DMS 273 treated with DMSO at 0.1 percent for 48 hours (cell line): ENCODE measurements at places on chromosomes 2 and 18.

DNA sequence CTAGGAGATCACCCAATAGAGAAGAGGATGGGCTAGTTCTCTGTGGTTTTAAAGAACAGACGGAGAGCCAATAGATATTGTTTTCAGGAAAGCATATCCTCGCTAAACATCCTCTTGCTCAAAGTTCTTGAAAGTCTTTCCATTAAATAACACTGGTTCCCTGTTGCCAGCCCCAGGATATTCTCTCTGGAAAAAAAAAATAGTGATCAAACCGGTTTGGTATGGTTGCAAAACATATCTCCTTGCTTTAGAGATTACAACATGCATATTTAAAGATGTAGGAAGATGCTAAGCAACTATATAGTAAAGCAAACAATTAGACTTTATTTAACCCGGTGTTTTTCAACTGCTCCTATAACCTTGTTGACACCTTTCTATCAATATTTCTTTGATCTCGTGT is 211.4 kb downstream of the CMPK2 start:
- no peak for DNase-seq

DNA sequence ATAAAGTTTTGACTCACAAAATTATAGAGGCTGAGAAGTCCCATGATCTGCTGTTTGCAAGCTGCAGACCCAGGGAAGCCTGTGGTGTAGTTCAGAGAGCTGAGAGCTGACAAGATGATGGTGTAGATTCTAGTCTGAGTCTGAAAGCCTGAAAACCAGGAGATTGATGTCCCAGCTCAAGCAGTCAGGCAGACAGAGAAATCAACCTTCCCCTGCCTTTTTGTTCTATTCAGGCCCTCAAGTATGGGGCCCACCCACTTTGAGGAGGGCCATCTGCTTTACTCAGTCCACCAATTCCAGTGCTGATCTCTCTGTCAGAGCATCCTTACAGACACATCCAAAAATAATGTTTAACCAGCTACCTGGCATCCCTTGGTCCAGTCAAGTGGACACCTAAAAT is 479.6 kb downstream of the STK39 start:
- DNase-seq: no peak

DNA sequence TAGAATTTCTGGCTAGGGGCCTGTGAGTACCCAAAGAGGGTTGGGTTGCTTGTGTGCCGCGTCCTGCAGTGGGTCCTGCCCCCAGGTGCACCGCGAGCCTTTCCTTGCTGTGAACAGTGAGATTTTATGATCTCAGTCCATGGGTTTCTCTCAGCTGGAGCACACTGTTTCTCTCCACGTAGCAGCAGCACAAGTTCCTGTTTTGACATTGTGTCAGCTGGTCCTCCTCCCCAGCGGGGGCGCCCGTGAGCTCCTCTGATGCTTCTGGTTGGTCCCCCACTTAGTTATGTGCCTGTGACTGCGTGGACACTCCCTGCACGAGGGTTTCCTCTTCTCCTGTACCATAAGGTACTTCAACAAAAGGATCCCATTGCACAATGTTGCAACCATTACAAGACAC is 29.8 kb downstream of the TSHZ1 start:
- no peak for DNase-seq

DNA sequence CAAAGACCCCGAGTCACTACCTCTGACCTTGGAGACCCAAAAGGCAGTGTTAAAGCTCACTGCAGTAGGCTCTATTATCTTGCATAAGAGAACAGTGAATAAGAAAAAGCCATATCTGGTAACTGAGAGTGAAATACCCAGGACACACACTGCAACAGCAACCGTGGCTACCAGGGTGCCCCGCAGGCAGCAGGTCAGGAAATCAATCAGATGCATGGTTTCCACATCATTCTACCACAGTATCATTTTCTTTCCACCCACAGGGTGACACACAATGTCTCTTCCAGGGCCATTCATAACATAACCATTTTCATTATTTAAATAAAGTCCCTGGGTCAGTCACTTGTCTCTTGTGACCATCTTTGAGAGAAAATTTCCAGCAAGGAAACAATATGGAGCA is 131.3 kb downstream of the CCBE1 start:
- DNase-seq: no peak

DNA sequence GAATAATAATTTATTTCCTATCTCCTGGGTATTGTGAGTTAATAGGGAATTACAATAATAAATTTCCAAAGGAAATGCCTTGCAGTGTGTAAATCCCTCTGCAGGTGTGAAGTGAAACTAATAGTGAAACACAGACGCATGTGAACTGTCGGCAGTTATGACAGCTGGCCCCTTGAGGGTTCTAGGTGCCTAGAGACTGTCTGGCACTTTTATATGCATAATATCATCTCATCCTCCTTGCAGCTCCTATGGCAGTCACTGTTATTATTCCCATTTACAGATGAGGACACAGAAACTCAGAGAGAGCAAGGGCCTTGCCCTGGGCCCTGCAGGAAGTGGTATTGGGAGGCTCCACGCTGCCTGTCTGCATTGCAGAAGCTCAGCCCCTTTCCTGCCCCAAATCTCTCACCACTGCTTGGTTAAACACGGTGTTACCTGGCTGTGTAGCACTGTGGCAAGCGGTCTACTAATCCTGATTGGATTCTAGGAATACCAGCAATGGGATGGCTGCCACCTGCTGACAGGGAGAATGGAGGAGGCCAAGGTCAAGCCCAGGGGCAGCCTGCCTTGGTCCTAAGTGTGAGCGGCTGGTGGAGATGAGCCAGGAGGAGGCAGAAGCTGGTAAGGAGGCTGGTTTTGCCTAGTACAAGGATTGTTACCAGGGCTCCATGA is 32.8 kb upstream of the ACKR3 start:
- no peak for DNase-seq

DNA sequence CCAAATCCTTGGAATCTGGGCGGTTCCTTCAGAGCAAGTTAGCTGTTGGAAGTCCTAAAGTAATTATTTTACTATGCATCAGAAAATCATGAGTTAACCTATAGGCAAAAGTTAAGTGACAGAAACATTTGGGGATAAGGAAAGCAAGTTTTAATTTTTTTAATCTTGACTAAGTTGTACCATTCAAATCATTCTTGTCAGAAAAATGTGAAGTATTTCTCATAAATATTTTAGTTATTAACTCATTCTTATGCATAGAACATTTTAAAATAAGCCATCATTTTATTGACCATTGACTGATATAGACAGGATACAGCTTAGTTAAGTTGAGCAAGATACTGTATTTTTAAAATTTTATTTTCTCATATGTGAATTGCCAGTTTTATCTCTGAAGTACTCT is 98.2 kb upstream of the FOSL2 start:
- no peak for DNase-seq

DNA sequence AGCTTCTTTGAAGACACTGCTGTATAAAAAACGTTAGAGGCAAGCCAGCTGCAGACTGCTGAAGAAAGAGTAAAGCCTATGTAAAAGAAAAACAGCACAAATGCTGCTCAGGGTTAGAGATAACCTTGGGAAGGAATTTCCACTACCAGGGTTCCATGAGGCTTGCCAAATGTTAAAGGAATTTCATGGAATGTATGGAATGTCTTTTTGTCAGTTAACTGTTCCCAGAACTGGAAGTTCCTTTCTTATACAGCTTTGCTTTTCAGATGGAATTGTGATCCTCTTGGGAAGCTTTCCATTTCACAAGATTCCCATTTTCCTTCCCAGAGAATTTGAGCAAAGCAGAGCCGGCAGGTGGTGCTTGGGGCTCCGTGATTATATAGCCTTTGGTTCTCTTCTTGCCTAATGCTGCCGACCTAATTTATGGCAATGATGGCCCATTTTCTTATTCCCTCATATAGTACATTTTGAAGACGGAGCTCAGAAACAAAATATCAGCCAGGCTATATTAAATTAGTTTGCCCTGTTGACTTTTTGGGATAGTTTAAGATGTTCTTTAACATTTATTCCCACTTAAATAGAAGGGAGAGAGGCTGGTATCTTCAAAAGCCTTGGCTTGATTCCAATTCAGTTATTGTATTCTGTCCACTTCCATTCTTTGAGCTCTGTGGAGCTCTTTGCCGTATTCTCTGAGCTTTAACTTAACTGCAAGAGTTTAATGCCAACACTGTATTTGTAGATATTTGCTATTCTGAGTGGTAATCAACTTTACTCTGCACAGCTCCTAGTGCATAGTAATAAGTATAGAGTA is 162.3 kb downstream of the PHLPP1 start:
- no peak for DNase-seq

- no peak for DNase-seq
Observed at GRCh38 chr2:173611121-173611520, 256.4 kb downstream of the CDCA7 start.

DNA sequence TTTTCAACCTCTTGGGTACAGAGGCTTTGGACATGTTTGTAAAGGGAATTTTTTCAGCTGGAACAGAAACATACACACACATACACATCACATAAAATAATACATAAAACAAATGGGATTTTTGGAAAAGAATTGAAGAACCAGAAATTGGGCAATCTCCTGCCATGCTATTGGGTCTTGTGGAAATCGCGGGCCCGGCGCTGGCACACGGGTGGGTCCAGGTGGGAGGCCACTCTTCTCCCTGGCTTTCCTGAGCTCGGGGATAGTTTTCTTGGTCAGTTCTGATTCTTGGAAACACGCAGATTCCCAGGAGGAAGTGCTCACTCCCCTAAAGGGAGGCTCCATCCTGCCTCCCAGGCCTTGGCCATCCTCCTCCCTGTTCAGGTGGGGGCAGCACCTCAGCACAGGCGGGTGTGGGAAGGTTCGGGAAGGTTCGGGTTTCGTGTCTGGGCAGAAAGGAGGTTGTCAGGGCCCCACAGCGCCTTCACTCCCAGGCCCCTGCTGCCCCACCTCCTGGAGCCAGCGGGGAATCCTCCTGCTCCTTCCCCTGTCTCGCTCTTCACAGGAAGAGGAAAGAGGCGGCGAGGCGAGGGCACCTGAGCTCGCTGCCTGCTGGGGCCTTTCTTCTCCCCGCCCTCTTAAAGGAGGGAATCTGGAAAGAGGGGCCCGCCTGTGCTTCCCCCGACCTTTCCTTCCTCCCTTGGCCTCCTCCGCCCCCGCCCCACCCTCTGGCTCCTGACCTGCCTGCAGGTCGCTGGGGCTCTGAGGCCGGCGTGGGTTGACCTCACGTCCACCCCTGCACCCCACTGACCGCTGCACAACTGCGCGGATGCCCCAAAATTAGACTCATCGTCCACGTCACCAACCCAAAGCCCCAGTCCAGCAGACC is 97.8 kb upstream of the PXDN start:
- no peak for DNase-seq

DNA sequence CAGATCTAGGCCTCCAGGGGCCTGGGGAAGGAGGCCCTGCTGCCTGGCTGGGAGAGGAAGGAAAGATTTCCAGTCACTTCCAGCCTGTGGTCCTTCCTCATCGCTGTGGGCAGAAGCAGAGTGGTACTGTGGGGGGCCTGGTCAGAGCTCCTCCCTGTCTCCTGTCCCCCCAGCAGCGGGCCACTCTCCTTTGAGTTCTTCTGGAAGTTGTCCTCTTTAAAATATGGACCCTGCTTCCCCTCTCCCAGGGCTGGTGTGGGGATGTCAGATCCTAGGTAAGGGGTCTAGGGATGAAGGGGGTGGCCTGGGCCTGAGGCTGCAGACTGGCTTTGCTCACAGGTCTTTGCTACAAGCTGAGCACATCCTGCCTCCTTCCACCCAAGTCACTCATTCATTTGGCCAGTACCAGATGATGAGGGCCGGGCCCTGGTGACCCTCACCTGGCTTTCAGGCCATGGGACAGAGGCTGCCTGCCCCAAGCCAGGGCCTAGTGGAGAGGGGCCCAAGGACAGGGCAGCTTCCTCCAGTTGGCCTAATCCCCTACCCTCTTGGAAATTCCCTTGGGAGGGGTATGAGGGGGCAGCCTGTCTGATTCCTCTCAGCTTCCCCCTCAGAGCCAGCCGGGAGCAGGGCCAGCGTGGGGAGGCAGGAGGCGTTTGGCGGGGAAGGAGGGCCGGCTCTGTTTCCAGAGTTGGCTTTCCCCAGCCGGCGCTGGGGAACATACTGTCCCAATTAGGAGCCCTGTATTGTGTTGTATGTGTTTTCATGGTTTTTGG is 231.9 kb downstream of the DYSF start:
- DNase-seq: no peak

- DNase-seq: no peak
Observed at GRCh38 chr2:136212426-136213378, 94.8 kb upstream of the CXCR4 start.

- DNase-seq: no peak
Observed at GRCh38 chr18:63267975-63268721, 51.4 kb downstream of the BCL2 start.

DNA sequence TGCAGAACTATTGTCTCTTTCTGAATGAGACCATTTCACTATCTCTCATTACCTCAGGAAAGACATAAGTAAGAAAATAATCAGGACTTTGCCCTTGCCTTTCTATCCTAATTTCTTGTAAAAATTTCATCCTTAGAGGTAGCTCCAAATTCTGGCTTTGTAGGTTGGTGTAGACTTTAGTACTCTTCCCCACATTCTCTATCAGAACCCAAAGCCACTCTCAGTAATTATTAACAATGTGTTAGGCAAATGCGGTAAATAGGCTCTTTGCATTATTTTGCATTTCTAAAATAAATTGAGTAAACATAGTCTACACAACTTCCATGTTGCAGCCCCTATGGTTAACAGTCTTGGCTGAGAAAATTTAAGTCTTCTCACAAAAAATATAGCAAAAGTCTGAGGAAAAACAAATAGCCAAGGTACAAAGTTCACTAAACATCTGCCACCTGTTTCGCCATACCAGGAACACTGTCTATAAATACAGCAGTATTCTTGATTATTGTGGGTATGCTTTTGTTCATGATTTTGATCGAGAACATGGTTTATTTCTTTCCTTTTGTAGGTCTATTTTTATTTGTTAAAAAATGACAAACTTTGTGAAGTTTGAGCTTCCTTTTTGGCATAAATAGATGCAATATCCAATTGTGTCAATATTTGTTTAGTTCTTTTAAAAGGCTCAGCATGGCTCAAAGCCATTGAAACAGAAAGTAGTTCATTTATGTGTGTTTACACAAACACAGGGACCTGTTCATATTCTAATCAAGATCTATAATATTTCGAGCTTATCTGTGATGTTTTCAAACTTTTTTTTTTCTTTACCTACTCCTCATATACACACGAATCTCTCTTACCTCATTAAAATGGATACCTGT is 1061.5 kb downstream of the CNTNAP5 start:
- DNase-seq: no peak

DNA sequence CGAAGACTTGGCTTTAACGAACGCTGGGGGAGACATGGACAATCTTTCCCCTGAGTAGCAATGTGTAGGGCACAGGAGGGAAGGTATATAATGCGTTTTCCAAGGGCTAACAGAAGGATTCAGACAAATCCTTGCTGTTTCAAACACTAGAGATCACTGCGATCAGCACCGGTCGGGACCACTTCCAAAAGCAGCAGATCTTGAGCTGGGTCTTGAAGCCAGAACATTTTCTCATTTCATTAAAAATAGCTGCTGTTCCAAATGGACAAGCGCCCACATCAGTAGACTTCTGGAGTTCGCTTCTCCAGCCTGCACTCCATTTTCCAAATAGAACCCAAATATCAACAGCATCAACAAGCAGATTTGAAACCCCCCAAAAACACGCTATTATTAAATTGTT is 65.1 kb upstream of the MAPRE2 start:
- DNase-seq: no peak
